Occipital lobe (tissue), 3 donors: ENCODE measurements at places on chromosomes 1 and 21. TPM values are rescaled to one million over a fixed set of nuclear protein-coding genes. Genes with fewer than 3 reads are reported as not detected.

GRCh38 chr21:37430184-37430821, 63.7 kb downstream of the DYRK1A start:
- DNase-seq = no peak

- no peak for DNase-seq
Measured at GRCh38 chr1:29415861-29416260, 179.5 kb downstream of the PTPRU start.

GRCh38 chr1:174883409-174883808, 116.3 kb upstream of the CACYBP start:
- DNase-seq = no peak

- DNase-seq = no peak
Measured at GRCh38 chr21:29359718-29360117, 61.0 kb downstream of the BACH1 start.

- DNase-seq = no peak
Measured at GRCh38 chr1:192941722-192942411, 117.3 kb downstream of the UCHL5 start.

DNA sequence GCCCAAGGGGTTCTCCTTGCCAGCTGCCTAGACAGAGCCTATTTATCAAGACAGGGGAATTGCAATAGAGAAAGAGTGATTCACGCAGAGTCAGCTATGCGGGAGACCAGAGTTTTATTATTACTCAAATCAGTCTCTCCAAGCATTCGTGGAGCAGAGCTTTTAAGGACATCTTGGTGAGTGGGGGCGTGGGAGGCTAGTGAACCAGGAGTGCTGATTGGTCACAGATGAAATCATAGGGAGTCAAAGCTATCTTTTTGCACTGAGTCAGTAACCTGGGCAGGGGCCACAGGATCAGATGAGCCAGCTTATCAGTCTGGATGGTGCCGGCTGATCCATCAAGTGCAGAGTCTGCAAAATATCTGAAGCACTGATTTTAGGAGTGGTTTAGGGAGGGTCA, 64.8 kb upstream of the MRPS6 start:
- no peak for DNase-seq

- no peak for DNase-seq
Measured at GRCh38 chr21:25036775-25037174, 570.5 kb downstream of the MRPL39 start.

GRCh38 chr1:81670286-81670685, 130.4 kb upstream of the ADGRL2 start:
- DNase-seq = peak; percentile 46

GRCh38 chr1:169460191-169460833, 25.4 kb downstream of the SLC19A2 start:
- no peak for DNase-seq

DNA sequence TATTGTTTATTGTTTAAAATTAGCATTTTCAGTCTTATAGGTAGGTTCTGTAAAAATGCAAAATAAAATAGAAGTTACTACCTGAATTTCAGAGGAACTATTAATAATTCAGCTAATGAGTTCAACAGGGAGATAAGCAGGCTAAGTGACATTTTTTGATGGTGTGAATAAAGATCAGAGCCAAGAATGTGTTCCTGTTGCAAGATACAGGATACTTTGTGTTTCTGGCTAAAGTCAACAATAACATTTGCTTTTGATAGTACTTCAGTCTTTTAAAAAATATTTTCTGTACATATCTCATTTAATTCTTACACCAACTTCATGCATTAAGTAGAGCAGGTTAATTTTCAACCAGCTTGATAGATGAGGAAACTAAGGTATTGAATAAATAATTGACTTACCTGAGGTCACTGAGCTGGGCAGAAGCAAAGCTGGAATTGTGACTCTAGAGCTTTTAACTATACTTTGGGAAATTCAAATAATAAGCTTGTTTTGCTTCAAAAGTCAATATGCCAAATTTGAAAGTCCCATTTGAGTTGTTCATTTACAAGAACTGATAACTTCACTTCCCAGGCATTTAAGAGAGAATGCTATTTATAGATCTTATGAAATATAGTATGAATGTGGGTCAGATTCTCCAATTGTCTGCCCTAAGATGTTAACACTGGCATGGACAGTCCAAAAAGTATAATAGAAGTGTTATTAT, 6.0 kb downstream of the GORAB start:
- no peak for DNase-seq

GRCh38 chr1:24323281-24323680, 4.1 kb downstream of the GRHL3 start:
- no peak for DNase-seq

GRCh38 chr1:174953285-174954072, 46.3 kb upstream of the CACYBP start:
- no peak for DNase-seq

GRCh38 chr1:18132711-18133541, 25.3 kb downstream of the IGSF21 start:
- no peak for DNase-seq

- no peak for DNase-seq
Measured at GRCh38 chr1:31624731-31625514, 7.4 kb downstream of the HCRTR1 start.

The SLC25A44 gene
- 9.7 TPM for total RNA-seq

The TDRD5 gene
- total RNA-seq = 2.7 TPM

The NOC2L gene
- 52.7 TPM for total RNA-seq

The TENT5C gene
- 4.7 TPM for total RNA-seq

The STPG1 gene
- total RNA-seq = 1.9 TPM
